ENCODE measurements at places on chromosomes 1 and 21.

DNA sequence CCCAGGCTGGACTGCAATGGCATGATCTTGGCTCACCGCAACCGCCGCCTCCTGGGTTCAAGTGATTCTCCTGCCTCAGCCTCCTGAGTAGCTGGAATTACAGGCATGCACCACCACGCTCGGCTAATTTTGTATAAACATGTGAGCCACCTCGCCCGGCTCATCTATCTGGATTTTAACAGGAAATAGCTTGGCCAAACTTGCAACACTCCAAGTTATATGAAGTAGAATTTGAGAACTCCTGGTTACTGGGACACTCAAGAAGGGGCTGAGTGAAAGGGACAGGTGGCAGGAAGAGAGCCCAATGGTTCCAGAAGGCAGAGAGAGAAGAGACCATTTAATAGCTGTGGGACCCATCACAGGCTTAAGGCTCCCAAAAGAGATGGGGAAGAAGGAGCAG is 2.9 kb upstream of the GPX7 start:
- DNase-seq, result no peak

GRCh38 chr1:226881515-226882185 is 11.2 kb downstream of the PSEN2 start:
- DNase-seq, result no peak

- DNase-seq, result no peak
These were observed 74.4 kb upstream of the HAO2 start for GRCh38 chr1:119294199-119294598.

DNA sequence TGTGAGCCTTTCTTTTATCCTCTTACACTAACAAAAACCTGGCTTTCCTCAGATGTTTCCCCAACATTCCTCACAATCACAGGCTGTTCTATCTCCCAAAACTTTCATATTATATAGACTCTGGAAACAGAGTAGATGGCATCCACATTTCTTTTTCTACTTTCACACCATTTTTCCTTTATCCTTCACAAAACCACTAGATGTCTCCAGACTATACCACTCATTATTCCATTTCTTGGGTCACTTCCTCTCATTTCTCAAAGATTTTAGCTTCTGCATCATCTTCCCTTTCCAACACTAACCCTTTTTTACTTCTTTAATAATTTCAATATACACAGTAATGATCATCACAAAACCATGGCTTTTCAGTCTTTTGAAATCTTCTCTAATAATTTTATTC is 286.0 kb upstream of the DEPDC1 start:
- DNase-seq, result no peak

Data from AG04450 (cell line).